ENCODE measurements at places on chromosomes 3 and 15. TPM values are rescaled to one million over a fixed set of nuclear protein-coding genes. Genes with fewer than 3 reads are reported as not detected.

DNA sequence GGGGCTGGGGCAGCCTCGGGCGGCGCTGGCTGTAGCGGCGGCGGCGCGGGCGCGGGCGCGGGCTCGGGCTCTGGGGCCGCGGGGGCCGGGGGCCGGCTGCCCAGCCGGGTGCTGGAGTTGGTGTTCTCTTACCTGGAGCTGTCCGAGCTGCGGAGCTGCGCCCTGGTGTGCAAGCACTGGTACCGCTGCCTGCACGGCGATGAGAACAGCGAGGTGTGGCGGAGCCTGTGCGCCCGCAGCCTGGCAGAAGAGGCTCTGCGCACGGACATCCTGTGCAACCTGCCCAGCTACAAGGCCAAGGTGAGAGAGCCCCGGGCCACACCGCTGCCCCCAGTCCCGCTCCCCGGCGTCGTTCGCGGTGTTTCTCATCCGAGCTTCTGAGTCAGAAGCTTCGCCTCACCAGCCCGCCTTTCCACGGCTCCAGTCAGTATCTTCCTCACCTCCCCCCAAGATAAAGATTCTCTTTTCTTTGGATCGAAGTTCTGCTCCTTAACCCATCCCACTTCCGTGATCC is 600 bp downstream of the FBXO45 start:
- DNase-seq, result peak; percentile 69
- H3K36me3 ChIP-seq, result no peaks in the 10 kb centered on the region
- H3K27me3 ChIP-seq, result no peaks in the 10 kb centered on the region
- peak overlapping the region; percentile 95 for H3K4me3 ChIP-seq
- H3K4me1 ChIP-seq, result peaks cover 14% of the 10 kb centered on the region

DNA sequence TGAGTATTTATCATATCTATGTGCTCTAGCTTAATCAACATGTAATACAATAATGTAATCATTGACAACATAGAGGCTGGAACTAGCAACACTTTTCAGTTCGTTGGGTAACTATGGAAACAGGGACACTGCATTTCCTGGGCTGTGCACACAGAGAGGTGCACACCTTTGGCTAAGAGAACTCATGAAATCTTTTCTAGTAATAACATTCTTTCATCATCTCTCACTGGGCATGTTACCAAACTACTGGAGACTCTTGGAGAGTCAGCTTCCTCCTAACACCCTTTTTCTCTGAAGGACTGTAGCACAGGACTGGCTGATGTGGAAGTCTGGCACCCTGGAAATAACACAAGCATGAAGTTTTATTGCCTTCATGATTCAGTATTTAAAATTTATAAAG is 135.6 kb downstream of the KCNMB2 start:
- no peak overlapping the region for H3K27ac ChIP-seq
- peaks cover 25% of the 10 kb centered on the region for H3K4me1 ChIP-seq
- H3K36me3 ChIP-seq, result no peaks in the 10 kb centered on the region
- no peaks in the 10 kb centered on the region for H3K27me3 ChIP-seq

GRCh38 chr15:69663441-69663840 is 210.8 kb downstream of the RPLP1 start:
- peaks cover 39% of the 10 kb centered on the region for H3K27me3 ChIP-seq
- DNase-seq, result no peak
- H3K36me3 ChIP-seq, result no peaks in the 10 kb centered on the region
- H3K4me3 ChIP-seq, result no peak overlapping the region

DNA sequence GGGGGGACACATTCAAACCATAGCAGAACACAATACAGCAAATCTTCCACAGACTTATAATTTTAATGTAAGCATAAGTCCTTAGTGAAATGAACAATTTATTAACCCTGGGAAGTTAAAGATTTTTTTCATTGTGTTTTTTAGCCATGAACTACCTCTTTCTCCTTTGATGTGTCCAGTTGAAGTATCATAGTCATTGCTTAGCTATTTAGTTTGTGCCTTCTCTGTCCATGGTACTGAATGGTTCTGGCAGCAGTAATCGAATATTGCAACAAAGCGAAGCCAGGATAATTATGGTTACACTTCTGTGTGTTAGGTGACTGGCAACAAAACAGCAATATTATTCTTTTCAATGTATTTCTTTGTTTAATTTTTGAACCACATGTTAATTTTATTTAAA is 403.0 kb upstream of the ONECUT1 start:
- peaks cover 43% of the 10 kb centered on the region for H3K27me3 ChIP-seq
- DNase-seq, result no peak
- no peaks in the 10 kb centered on the region for H3K4me1 ChIP-seq
- H3K36me3 ChIP-seq, result no peaks in the 10 kb centered on the region

GRCh38 chr15:49215768-49216739 is 46.0 kb downstream of the GALK2 start:
- no peaks in the 10 kb centered on the region for H3K4me1 ChIP-seq
- no peak overlapping the region for H3K27ac ChIP-seq
- H3K27me3 ChIP-seq, result no peaks in the 10 kb centered on the region
- peaks cover 34% of the 10 kb centered on the region for H3K36me3 ChIP-seq
- DNase-seq, result no peak

GRCh38 chr15:64772488-64772887 is 2.9 kb downstream of the RBPMS2 start:
- no peak overlapping the region for H3K27ac ChIP-seq
- H3K36me3 ChIP-seq, result peaks cover 4% of the 10 kb centered on the region
- peaks cover 17% of the 10 kb centered on the region for H3K27me3 ChIP-seq

- H3K27me3 ChIP-seq, result no peaks in the 10 kb centered on the region
- no peak overlapping the region for H3K4me3 ChIP-seq
- no peak for DNase-seq
Measured at GRCh38 chr3:94647131-94647530, 584.3 kb downstream of the NSUN3 start.

DNA sequence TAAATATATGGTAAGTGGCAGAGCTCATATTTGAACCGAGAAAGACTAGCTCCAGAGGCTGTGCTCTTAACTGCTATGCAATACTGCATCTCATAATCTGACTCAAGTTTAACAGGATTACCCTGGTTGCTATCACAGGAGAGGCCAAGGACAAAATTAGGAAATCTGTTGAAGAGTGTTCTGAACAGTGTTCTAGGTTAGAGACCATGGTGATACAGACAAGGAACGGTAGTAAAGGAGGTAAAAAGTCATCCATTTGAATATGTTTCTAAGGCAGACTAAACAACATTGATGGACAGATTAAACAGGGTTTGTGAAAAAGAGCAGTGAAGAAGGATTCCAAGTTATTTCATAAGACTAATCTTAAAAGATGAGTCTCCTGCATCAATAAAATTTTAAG is 22.1 kb downstream of the PLOD2 start:
- no peaks in the 10 kb centered on the region for H3K36me3 ChIP-seq
- no peaks in the 10 kb centered on the region for H3K27me3 ChIP-seq
- no peak overlapping the region for H3K4me3 ChIP-seq
- no peak for DNase-seq

GRCh38 chr3:106022913-106023312 is 154.1 kb upstream of the CBLB start:
- H3K27ac ChIP-seq, result no peak overlapping the region
- H3K36me3 ChIP-seq, result no peaks in the 10 kb centered on the region
- DNase-seq, result no peak
- H3K4me1 ChIP-seq, result no peaks in the 10 kb centered on the region

DNA sequence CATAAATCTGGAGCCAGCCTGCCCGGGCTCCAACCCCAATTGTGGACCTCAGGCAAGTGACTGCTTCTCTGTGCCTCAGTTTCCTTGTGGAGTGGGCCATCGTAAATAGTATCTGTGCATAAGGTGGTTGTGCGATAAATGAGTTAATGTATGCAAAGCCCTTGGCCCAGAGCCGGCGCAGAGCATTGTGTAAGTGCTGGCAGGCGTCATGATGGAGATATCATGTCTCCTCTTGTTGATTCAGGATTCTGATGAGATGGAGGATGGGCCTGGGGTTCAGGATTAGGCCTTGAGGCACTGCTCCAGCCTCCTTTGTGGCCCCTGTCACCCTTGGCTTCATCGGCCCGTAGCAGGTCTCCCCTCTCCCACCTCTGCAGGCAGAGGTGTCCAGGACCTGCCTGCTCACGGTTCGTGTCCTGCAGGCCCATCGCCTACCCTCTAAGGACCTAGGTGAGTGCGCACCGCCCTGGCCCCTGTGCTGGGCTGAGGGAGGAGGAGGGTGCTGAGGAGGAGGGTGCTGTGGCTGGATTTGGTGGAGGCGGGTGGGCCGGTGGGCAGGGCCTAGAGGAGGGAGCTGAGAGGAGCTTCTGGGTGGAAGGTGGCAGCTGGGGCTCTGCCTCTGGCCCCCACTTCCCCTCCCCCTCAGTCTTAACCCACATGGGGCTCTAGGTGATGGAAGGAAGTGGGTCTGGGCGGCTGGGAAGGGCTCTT is 1.3 kb downstream of the PLA2G4B start:
- peaks cover 4% of the 10 kb centered on the region for H3K36me3 ChIP-seq
- no peak for DNase-seq
- H3K4me3 ChIP-seq, result no peak overlapping the region
- no peaks in the 10 kb centered on the region for H3K27me3 ChIP-seq
- no peaks in the 10 kb centered on the region for H3K4me1 ChIP-seq
- H3K27ac ChIP-seq, result no peak overlapping the region

GRCh38 chr15:58909616-58910015 is 23.9 kb downstream of the SLTM start:
- H3K27me3 ChIP-seq, result no peaks in the 10 kb centered on the region
- DNase-seq, result no peak
- no peak overlapping the region for H3K27ac ChIP-seq

- peak overlapping the region; percentile 46 for H3K4me3 ChIP-seq
- no peaks in the 10 kb centered on the region for H3K27me3 ChIP-seq
- DNase-seq, result no peak
- peak overlapping the region; percentile 61 for H3K27ac ChIP-seq
Measured at GRCh38 chr3:191376516-191377141, 46.3 kb upstream of the UTS2B start.

GRCh38 chr3:105593315-105593714 is 226.6 kb downstream of the ALCAM start:
- H3K4me1 ChIP-seq, result no peaks in the 10 kb centered on the region
- no peak for DNase-seq
- no peak overlapping the region for H3K27ac ChIP-seq
- no peaks in the 10 kb centered on the region for H3K27me3 ChIP-seq

The CCRL2 gene
- 0.17 TPM for total RNA-seq

The GOLGB1 gene
- total RNA-seq, result 49.9 TPM

The ATP13A4 gene
- 10.2 TPM for total RNA-seq

The NR2F2 gene
- 270 TPM for total RNA-seq

The SERINC4 gene
- total RNA-seq, result 0.14 TPM
